ENCODE measurements at places on chromosomes 13 and 19.

DNA sequence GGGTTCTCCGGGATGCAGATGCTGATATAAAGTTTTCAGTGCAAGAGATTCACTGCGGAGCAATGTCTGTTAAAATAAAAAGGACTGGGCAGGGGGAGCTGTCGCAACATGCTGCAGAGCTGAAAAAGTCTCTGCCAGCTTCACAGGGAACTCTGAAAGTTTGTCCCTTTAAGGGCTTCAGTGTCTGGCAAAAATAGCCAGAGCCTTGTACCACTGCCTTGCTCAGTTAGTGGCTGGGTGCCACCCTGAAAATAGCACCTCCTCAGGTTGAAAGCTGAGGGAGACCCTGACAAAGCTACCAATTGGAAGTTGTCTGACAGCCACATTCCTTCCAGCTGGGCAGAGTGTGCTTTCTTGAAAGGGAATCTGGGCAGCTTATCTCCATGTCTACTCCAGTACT lies 3.0 kb upstream of the NDFIP2 start:
- no peak for DNase-seq

DNA sequence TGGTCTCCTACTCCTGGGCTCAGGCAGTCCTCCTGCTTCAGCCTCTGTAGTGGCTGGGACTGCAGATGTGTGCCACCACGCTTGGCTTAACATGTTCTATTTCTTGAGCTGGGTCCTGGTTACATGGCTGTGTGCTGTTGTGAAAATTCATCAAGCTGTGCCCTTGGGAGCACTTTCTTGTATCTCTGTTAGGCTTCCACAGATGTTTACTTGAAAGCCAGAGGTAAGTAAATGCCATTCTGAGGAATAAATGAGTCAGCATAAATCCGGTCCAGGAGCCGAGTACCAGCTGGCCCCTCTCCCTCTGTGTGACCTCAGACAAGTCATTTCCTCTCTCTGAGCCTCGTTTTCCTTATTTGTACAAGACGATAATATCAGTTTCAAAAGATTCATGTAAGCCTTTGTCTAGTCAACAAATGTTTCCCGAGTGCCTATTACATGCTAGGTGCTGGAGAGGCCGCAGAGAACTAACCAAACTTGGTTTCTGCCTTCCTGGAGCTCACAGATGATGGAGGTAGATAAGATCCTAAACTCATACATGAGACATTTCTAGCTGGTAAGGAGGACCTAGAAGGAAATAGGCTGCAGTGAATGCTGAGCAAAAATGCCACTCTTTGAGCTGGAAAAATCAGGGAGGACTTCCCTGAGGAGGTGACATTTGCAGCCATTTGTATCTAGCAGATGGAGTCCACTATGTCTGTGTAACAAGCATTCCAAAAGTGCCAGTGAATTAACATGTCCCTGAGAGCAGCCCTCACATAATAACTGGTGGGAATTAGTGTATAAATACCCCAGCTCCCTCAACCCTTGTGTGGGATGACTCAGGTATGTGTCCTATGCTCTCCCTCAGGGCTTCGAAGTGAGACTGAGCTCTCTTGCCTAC lies 2.7 kb upstream of the RASAL3 start:
- DNase-seq, result peak; percentile 72

GRCh38 chr13:45481688-45482087 lies 16.9 kb downstream of the COG3 start:
- DNase-seq, result no peak

- no peak for DNase-seq
These were observed 34.9 kb downstream of the CAB39L start for GRCh38 chr13:49409008-49409407.

GRCh38 chr13:19589312-19589711 lies 28.0 kb upstream of the TPTE2 start:
- DNase-seq, result no peak

GRCh38 chr13:45464687-45465453 lies at the start of gene COG3:
Gene COG3, plus strand, starts transcription at chr13:45464939. Its CDS starts 98 bp downstream, at chr13:45465037.
- DNase-seq, result peak; percentile 97

DNA sequence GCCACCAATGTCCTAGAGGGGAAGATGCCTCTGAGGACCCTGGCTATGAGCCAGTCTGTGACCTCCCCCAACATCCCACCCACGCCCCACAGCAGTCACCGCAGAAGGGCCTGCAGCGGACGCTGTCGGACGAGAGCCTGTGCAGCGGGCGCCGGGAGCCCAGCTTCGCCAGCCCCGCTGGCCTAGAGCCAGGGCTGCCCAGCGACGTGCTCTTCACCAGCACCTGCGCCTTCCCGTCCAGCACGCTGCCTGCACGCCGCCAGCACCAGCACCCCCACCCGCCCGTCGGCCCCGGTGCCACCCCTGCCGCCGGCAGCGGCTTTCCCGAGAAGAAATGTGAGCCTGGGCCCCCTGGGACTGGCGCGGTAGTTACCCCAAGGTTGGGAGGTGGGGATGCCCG lies 30.6 kb downstream of the DPF1 start:
- no peak for DNase-seq

- DNase-seq, result no peak
These were observed 71.9 kb downstream of the OLFM4 start for GRCh38 chr13:53100394-53101063.

- no peak for DNase-seq
These were observed 1.5 kb downstream of the C3 start for GRCh38 chr19:6718741-6719539.

DNA sequence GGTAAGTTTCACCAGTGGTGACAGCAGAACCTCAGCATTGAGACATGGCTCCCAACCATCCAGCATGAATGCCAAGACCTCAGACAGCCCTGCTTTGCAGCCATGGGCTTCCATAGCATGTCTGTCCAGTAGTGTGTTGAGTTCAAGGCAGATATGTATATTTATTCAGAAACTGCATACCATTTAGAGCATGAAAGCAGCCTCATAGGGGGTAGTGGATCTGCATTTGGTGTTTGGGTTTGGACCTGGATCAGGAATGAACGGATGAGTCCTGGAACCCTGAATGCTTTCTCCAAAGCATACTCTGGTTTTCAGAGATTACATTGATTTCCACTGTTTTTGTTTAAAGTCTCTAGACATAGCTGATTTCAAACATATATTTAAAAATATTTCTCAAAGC lies 114.3 kb downstream of the ESD start:
- DNase-seq, result no peak

DNA sequence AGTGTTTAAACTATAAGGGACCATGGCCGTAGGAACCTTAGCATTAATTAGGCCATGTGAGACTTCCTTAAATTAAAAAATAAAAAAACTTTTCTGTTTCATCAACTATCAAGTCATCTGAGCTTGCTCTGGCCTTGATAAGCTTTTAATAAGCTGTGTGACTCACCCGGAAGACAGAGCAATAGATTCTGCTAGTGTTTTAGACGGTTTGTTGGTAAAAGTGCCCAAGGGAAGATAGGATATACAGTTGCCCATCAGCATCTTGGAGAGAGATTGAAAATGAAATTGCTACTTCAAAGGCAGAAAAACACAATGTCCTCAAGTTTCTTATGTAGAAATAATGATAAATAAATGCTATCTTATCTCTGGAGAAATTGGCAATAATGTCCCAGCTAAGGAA lies 31.2 kb upstream of the RCBTB2 start:
- DNase-seq, result no peak

GRCh38 chr13:98913741-98914140 lies 64.1 kb downstream of the DOCK9 start:
- no peak for DNase-seq

GRCh38 chr13:112575675-112576074 lies 12.3 kb downstream of the TUBGCP3 start:
- DNase-seq, result no peak
